ENCODE measurements at places on chromosomes 2 and 18. TPM values are rescaled to one million over a fixed set of nuclear protein-coding genes. Genes with fewer than 3 reads are reported as not detected.

Gene GPN1
- 46.1 TPM for total RNA-seq

Gene MTERF4
- 46.2 TPM for total RNA-seq

Gene PARD6G
- total RNA-seq: 28.3 TPM

Gene AKAIN1
- not detected for total RNA-seq

Gene SPATA3
- total RNA-seq: not detected

DNA sequence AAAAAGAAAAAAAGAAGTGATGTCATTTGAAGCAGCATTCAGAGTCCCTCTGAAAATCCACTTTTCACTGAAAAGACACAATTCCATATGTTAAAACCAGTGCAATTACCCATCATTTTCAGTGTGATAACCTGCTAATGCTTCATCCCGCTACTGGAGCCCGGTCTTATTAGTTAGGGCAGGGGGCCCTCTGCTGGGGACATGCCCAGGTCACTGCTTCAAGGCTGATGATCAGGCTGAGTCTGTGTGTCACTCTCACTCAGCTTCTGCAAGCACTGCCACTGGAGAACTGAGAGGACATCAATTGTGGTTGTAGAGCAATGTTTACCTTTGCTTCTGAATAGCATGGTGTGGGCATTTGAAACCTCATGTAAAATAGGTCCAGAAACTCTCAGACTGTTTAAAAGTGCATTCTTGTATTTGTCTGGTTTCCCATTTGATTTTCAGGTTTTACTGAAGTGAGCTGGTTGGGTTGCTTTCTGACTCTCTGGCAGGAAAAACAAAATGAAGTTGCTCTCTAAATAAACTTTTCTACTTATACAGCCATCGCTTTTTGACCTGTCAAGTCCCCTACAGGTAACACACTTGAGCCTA, 49.2 kb upstream of the NXPH2 start:
- DNase-seq: peak; percentile 47

DNA sequence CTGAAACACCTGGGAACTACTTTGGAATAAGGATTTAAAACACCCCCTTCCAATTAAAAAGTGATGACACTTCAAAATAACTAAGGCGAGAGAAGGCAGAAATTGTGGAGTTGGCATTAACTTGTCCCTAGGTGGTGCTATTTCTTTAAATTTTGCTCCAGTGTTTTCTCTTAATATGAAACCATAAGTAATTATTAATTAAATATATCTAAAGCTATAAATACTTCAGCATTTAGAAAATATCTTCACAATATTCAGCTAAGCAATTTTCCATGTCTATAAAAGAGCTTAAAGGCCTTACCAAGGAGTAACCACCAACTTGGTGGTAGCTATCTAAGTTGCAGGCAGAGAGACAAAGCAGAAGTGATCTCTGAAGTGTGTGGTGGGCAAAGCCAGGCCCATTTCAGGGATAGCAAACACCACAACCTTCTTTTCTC, 186.8 kb upstream of the PGAP1 start:
- DNase-seq: no peak

DNA sequence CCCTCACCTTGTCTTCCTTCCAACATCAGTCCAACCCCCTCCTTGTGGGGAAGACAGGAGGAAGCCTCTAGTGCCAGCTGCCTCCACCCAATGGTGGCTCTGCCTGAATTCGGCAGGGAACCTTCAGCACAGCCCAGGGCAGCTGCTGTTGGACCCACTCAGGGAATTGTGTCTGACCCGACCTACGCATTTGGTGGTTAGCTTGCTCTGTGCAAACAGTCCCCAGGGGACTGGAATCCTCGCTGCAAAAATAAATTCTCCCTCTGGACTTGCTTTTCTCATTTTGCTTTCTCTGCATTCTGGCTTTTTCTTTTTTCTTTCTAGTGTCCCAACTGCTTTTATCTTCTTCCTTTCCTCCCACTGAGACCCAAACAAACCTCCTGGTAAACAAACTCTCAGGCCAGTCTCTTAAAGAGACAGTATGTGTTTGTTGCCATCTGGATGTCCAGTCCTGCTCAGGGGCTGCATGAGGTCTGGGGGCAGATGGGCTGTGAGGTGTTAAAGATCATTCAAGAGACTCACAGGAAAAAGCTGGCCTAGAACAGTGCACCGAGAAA, 137.7 kb upstream of the HAAO start:
- no peak for DNase-seq

DNA sequence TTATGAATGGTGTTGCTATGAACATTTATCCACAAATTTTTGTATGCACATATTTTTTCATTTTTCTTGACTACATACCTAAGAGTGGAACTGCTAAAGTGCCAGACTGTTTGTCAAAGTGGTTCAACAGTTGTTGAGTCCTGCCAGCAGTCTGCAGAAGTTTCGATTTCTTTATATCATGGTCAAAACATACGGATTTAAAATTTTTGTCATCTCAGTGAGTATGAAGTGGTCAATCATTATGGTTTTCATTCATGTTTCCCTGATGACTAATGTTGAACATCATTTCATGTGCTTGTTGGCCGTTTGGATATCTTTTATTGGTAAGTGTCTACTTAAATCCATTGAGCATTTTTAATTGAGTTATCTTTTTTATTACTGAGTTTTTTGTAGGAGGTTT, 39.2 kb downstream of the CCDC138 start:
- no peak for DNase-seq

GRCh38 chr18:32056613-32057358, 34.9 kb upstream of the RNF138 start:
- no peak for DNase-seq

- peak; percentile 18 for DNase-seq
Measured at GRCh38 chr2:36770542-36771287, 74.2 kb downstream of the VIT start.

DNA sequence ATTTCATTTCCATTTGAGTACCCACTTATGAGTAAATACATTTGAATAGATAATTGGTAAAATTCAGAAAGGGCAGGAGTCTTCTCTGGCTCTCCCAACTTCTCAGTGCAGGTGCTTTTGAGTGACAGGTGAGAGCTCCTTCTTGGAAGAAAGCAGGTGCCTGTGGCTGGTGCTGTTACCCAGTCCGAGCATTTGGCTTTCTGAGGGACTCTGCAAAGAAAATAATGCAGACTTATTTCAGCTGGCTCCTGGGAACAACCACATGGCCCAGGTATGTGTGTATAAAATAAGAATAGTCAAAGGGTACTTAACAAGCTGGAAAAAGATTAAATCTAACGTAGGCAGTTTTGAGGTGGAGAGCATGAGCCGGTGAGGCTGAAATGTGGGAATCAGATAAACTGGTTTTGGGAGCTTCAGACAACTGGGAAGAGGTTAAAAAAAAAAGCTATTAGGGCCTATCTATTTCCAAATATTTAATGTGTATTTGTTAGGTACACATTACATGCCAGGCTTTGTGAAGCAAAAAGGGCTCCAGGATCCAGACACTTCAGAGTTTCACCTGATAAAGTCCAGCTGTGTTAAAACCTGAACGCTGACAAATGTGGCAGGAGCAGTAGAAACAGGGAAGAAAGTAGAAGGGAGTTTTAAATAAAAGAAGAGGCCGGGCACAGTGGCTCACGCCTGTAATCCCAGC, 20.6 kb downstream of the ZNF236 start:
- no peak for DNase-seq

GRCh38 chr18:28412521-28412920, 235.6 kb upstream of the CDH2 start:
- DNase-seq: no peak

GRCh38 chr2:157813467-157813866, 62.7 kb downstream of the ACVR1 start:
- no peak for DNase-seq

GRCh38 chr2:144376460-144376859, 143.5 kb downstream of the ZEB2 start:
- DNase-seq: no peak
